GM23338 (cell line): ENCODE measurements at places on chromosomes 2 and 18. TPM values are rescaled to one million over a fixed set of nuclear protein-coding genes. Genes with fewer than 3 reads are reported as not detected.

DNA sequence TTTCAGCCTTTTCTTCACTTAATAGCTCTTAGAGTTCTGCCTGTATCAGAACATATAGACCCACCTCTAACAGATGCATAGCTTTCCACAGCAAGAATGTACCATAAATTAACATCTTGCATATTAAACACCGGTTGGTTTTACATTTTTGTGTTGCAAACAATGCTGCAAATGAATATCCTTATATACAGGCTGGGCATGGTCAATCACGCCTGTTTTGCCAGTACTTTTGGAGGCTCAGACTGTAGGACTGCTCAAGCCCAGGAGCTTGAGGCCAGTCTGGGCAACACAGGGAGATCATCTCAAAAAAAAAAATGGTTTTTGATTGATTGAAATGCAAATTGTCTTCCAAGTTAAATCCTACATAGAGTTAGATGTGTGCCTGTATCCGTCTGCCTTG, 1.5 kb upstream of the LCT start:
- no peak for DNase-seq

GRCh38 chr2:146540271-146540932, 1304.4 kb upstream of the ACVR2A start:
- peak; percentile 89 for DNase-seq

The ANKRD30B gene
- not detected in 2 replicates for total RNA-seq

DNA sequence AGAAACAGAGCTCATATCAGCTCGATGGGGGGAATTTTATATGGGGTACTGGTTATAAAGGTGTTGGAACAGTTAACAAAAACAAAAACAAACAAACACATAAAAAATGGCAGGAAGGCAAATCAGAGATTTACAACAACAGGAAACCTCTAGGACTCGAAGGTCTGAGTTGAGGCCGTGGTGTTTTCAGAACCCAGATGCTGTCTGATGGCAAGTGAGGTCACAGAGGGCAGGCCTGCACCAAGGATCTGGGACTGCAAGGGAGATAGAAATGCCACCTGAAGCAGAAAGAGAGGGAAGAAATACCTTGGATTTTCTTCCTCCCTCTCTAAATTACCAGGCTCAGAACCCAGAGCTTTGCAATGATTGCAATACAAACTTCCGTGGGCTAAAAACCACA, 429.5 kb downstream of the ZNF521 start:
- DNase-seq = no peak

- no peak for DNase-seq
Measured at GRCh38 chr2:16861530-16861929, 195.9 kb upstream of the CYRIA start.

The NPPC gene
- total RNA-seq = 0.43 and 2.2 TPM in 2 replicates

GRCh38 chr2:106694964-106695470, 190.9 kb downstream of the ST6GAL2 start:
- DNase-seq = no peak

The MZT2B gene
- 60.0 and 70.9 TPM in 2 replicates for total RNA-seq

DNA sequence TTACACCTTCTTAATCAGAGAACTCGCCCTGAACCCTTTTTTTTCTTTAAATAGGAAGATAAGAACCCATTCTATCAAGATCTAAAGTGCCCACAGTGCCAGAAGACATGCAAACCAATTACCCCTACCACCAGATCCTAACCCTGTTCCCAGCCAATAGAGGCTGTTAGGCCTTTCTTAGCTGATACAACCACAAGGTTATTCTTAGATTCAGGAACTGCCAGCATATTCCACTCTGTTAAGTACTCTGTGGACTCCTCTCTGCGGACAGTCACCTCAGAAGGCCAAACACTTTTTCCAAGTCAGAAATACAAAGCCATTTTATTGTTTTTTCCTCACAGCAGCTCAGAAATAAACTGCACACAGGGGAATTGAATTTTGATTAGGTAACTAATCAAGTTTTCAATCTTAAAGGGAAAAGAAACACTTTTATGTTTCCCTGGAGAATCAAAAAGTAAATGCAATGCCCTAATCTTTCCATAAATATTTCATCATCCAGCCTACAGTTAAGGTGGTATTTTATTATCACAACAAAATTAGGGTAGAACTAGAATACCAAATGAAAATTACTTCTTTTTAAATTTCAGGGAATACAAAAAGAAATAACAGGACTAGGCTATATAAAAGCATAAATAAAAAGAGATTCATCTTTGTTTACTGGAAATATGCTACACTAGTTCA, 111.4 kb downstream of the NBAS start:
- no peak for DNase-seq

DNA sequence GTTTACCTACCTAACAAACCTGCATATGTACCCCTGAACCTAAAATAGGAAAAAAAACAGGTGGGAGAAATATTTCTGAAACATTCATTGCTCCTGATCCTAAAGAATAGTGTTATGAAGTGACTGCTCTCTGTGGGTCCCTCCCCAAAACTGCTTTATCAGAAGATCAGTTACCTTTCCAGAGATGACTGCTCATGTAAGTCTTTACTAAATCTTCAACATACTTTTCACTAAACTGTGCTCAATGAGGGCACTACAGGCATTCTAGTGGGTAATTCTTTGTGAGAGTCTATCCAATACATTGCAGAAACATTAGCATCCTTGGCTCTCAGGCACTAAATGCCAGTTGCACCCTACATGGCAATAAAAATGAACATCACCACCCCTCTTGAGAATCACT, 189.3 kb upstream of the STK17B start:
- no peak for DNase-seq

- no peak for DNase-seq
Measured at GRCh38 chr2:181241797-181242196, 215.4 kb upstream of the ITGA4 start.

DNA sequence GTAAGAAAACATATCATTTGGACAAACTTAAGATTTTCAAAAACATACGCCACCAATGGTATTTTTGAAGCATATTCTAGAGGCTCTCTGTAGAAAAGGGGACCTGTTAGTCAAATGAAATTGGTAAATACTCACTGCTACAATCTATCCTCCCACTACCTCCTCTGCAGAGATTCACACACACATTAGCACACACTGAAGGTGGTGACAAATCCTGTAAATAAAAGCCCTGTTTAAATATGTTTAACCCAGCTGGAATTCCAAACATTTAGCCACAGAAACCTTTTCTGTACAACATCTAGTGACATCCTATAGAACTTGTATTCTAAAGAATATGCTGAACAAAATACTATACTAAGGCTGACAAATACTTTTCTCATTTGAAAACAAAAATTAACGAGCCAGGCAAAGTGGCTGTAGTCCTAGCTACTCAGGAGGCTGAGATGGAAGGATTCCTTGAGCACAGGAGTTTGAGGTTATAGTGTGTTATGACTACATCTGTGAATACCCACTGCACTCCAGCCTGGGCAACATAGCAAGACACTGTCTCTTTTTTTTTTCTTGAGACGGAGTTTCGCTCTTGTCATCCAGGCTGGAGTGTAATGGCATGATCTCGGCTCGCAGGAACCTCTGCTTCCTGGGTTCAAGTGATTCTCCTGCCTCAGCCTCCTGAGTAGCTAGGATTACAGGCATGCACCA, 25.9 kb downstream of the ALS2 start:
- DNase-seq = no peak

DNA sequence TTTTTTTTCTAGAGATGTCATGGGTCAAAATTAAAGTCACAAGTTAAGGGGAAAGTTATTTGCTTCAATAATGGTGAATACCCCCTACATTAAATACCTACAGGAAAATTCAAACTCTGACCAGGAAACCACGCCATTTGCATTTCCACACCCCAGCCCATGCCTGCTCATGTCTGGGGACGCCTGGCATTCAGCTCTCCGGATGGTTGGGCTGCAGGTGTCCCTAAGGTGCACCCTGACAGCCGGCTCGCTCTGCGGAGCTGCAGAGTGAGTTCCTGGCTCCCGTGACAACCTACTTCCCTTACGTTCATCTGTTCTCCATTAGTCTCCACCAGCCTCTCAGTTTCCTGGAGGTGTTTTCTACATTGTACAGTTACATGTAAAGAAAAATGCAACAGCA, 122.7 kb upstream of the RIOK3 start:
- no peak for DNase-seq

The KLHL29 gene
- total RNA-seq = 5.7 and 6.5 TPM in 2 replicates

DNA sequence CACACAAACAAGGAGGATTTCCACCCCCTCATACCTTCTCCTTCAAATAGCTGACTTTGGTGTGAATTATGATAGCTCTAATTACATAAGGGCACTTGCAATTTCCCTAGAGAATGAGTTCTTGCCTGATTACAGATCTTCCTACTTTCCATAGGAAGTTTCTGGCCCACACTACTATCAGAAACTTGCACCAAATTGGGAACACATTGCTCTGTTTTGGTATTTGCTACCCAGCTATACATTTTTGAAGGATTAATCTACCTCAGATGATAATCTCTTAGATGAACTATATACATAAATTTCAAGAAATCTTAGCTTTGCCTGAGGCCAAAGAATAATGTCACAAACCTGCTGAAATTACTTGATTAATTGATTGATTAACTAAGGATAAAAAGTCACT, 4.9 kb downstream of the DCC start:
- no peak for DNase-seq

The POTEI gene
- 0.08 and 0.56 TPM in 2 replicates for total RNA-seq

DNA sequence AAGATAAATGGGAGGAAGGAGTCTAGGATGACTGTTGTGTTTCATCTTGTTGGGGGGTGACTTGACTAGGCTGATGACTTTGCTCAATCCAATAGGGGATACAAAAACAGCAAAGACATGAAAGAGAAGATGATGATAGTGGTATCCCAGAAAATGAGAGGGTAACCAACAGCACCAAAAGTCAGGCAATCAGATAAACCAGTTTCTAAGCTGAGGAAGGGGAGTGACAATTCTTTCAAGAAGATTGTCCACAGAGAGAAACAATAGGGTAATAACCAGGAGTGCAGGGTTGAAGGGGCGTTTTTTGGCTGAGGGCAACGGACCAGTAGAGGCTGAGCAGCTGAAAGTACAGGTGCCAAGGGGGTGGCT, 7.7 kb upstream of the KCMF1 start:
- DNase-seq = no peak

DNA sequence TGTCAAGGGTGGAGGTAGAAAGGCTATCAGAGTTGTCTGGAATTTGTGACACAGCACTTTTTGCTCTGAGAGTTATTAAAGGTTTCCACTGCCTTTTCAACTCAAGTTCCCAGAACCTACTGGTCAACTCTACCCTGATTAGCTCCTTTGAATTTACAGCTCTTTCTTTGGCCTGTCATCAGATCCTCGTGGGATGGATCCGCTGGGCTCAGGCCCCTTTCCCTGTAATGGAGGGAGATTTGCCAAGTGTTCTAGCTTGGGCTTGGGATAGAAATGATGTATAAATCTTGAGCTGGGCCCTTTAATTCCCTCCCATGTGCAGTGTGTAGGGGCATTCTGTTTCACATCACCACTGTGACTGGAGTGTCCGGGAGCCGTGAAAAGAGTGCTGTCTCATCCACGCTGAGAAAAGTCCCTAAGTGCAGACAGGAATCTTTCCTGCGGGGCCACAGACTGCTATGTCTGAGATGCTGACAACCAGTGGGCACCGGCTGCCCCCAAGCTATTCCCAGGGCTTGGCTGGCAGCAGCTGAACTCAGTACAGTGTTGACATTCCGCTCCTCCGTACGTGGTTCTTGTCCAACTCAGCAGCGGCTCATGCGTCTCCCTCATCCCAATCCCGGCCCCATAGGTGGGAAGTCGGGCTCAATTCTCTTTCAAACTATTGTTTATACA, 46.9 kb upstream of the ARHGAP28 start:
- peak; percentile 19 for DNase-seq

DNA sequence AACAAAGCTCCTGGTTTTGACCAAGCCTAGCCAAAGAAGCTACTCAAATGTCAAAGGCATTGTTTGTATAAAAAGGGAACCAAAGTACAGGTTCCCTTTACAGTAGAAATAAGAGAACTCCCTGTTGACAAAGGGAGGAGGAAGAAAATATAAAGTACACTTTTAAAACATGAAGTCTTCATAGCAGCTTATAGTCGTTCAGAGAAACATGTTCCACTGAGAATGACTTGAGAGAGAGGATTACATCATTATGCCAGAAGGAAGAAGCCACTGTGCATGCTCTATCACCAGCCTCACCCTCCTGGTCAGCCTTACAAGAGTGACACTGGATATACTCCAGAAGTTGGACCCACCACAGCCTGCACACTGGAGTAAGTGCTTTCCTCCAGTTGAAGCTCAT, 2.5 kb upstream of the DHRS9 start:
- DNase-seq = no peak

The GALNT13 gene
- total RNA-seq = 5.2 and 7.5 TPM in 2 replicates

The SNORC gene
- 0.62 and 0.80 TPM in 2 replicates for total RNA-seq

DNA sequence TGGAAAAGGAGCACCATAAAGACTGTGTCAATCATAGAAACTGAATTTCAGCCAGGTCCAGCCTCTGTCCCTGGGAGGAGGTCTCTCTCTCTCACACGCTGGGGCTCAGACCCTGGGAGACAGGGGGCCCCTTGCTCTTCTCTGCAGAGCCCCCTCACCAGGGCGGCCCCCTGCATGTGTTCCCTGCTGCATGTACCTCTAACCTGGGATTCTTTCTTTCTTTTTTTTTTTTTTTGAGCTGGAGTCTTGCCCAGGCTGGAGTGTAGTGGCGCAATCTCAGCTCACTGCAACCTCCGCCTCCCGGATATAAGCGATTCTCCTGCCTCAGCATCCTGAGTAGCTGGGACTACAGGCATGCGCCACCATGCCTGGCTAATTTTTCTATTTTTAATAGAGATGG, 46.5 kb downstream of the TPO start:
- DNase-seq = no peak

The SERPINB11 gene
- not detected in 2 replicates for total RNA-seq

DNA sequence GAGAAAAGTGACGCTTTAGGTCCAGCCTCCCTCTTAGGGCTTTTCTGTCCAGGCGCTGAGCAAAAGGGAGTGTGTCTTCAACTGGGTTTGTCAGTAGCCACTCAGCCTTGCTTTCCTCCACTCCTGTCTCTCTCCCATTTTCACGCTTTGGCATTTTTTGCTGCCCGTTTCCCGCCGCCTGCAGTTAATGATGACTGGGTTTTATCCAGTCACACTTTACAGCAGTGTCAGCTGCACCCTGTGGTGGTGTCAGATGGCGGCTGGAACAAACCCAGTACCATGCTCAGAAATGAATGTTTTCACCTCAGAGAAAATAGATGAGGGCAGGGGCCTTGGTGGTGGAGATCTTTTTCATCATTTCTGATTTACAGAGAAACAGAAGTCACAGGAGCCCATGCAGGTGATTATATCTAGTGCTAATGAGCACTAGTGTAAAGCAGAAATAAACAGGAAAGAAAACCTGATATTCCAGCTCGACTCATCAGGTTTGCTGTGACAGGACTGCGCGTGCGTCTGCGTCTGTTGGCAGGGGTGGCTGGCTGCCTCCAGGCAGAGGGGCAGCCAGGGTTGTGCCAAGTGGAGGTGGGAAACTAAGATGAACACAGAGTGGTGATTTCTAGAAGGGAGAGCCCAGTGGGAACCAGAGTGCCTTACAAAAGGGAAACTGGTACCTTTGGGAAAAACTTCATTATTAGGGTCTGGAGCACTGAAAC, 139.9 kb downstream of the TANC1 start:
- no peak for DNase-seq

GRCh38 chr18:70025580-70025979, 77.9 kb upstream of the CD226 start:
- DNase-seq = no peak

- peak; percentile 78 for DNase-seq
Measured at GRCh38 chr2:174788291-174788929, 24.1 kb upstream of the CHRNA1 start.

The ZNF804A gene
- total RNA-seq = not detected in 2 replicates

The RBM44 gene
- total RNA-seq = 0.19 and 0.87 TPM in 2 replicates

The DSG4 gene
- total RNA-seq = not detected in 2 replicates

The PDE11A gene
- 0.73 and 1.7 TPM in 2 replicates for total RNA-seq
